IMR-90 (cell line): ENCODE measurements at places on chromosomes 1 and 21. TPM values are rescaled to one million over a fixed set of nuclear protein-coding genes. Genes with fewer than 3 reads are reported as not detected.
A peak's percentile ranks its signal among the peaks of the same experiment; 100 is the strongest.

DNA sequence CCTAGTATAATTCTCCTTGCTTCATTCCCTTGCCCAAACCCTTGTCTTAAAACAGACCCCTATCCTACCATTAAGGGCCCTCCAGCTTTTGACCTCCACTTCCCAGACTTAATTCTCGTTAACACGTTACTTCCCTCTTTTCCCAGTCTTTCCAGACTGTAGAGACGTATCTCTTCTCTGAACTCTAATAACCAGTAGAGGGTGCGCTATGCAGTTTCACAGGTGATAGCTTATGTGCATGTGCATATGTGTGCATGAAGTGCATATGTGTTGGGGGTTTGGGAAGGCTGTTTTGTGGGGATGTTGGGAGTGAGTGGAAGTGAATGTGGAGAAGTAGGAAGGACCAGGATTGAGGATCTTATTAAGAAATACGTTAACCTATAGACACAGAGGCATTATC is 78.1 kb upstream of the CCDC190 start:
- no peak for DNase-seq

The CYP4A22 gene
- total RNA-seq: not detected in 2 replicates

The SLC9C2 gene
- not detected in 2 replicates for total RNA-seq

DNA sequence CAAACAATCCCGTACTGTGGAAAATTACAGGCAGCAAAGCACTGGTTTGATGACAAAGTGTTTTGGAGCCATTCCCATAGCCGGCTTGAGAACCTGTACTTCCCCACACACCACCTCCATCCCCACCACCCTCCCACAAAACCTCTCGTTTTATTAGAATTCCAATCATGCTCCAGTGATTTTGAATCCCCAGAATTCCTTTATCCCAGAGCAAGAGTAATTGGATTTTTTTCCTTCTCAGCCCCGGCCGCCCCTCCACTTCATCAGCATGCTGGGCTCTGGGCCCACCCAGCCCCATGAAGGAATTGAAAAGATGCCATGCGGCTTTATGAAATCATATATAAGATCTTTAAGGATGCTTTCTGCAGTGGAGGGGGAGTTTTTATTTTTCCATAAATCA is 136.6 kb downstream of the OMA1 start:
- DNase-seq: peak; percentile 27

DNA sequence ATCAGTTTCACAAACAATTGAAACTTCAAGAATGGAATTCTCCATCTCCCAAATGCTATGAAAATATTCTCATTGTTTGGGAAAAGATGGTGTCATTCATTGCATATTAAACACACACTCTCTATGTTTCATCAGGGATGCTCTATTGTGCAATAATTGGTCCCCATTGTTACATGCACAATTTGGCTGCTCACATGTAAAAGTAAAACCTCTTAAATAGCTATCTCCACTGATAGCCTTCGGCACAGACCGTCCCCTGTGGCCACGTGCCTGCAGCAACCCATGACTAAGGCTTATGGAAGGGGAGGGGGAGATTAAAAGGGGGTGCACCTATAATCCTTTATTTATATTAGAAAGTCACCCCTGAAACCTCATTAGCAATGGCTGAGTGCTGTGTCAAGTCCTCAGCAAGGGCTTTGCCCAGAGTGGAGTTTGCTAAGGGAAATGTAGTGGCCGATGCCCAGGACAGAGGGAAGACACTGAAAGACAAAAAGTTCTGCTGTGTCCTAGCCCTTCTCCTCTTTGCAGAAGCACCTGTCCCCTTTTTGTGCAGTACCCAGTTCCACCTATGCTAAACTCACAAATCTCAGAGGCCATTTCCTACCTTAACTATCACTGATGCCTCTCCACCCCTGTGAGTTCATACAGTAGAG is 309.6 kb upstream of the ESRRG start:
- no peak for DNase-seq

The AADACL4 gene
- total RNA-seq: not detected in 2 replicates
